T-helper 2 cell (primary cell): ENCODE measurements at places on chromosomes 7 and 10.

DNA sequence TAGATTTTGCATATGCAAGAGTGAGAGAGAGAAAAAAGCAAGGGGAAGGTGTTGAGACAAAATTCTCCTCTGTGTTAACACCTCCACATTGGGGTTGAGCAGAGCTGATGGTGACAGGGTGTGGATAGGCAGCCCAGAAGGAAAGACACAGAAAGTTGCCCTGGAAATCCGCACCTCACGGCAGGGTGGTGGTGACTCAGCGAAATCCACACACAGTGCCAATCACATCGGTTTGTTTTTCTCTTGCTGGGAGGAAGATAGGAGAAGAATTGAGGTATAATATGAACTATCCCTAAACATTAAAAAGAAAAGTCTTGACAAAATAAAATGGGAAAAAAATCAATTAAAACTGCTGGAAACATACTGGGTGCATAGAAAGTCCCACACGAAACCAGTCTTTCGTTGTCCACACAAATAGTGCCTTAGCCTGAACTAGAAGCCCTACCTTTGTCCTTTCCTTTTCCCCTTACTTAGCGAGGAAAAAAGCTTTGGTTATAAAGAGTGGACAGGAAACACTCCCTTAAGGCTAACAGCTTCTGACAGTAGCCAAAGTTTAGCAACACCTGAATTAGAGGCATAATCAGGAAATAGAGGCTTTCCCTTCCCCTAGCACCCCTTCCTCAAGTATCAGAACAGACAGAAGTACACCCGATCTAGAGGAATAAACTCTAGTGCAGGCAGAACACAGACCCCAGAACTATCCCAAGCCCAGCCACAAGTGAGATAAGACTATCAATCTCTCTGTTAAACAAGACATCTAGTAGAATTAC, 39.2 kb upstream of the DNAJC1 start:
- no peak for DNase-seq

- DNase-seq: no peak
These were observed 141.2 kb downstream of the COBL start for GRCh38 chr7:51175316-51175991.

GRCh38 chr7:101093906-101094305, 8.6 kb downstream of the TRIM56 start:
- no peak for DNase-seq

DNA sequence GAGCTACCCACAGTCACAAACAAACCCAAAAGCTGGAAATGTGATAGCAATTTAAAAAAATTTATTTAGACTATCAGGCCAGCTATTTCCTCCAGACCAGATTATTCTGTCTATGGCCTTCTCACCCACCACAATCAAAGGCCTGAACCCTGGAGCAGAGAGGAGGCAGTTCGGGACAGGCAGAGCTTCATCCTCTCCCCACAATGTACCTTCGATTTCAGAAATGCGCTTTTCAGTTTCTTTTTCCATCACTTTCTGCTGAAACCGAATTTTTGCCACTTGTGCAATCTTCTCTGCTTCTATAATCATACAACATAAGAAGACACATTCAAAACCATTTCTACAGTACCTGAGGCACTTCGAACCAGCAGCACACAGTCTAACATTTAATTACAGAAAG, 29.9 kb downstream of the ERLIN1 start:
- DNase-seq: no peak

- no peak for DNase-seq
These were observed 57.5 kb downstream of the TRRAP start for GRCh38 chr7:98935811-98936210.
